ENCODE measurements at places on chromosomes 6 and 20.

DNA sequence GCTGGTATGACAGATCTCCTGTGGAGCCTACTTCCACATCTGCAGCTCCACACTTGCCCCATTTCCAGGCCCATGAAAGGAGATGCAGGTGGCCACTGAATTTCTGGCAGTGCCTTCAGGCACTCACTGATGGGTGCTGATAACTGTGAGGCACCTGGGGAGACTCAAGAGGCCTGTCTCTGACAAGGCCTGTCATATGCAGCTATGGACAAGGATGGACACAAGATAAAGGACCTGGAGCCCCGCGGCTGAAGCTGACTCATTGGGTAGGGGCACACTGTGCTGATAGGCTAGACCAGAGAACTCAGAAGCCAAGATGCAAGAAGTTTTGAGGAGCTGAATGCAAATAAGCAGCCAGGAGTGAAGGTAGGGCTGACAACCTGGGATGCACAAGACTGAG, 81.0 kb upstream of the LRFN2 start:
- no peak for DNase-seq

- DNase-seq: peak; percentile 52
Measured at GRCh38 chr6:107866606-107867301, 42.6 kb upstream of the SCML4 start.

GRCh38 chr20:62355878-62356588, 11.1 kb downstream of the LAMA5 start:
- DNase-seq: peak; percentile 58

- DNase-seq: no peak
Measured at GRCh38 chr6:33815854-33816253, 12.1 kb upstream of the MLN start.

DNA sequence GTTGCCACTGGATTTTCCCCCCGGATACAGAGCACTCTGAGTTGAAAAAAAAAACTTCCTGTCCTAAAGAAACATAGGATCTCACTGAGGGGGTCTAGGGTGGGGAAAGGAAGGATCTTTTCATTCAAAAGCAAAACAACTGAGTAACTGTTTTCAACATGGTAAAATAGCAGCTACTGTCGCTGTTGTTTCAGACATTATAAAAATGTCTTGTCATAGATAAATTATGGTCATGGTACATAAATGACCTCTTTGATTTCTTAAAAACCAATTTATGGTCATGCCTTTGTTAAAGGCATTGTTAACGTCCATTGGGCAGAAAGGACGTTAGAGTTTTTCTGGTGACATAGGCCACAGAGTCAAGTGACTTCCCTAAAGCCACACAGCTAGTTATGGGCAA, 180.4 kb upstream of the DTNBP1 start:
- no peak for DNase-seq

DNA sequence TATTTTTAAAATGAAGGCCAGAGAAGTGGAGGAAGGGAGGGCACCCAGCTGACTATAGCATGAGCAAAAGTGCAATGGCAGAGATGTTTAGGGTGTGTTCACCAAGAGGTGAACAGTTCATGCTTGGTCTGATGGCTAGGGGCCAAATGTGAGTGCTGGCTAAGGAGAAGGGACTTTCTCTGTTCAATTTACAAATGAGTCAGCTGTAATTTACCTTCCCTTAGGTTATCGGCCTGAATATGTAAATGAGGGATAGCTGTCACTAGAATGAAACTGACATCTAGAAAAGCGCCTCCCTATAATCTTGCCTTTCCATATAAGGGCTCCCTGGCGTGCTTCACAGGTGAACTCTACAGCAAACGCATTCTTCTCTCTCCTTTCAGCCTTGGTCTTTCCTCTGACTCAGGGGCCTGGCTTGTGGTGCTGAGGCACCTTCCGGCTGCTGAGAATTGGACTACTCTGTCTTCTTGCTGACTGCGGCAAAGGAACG, 114.7 kb upstream of the BACH2 start:
- DNase-seq: no peak

- DNase-seq: no peak
Measured at GRCh38 chr20:37523911-37524700, 3.1 kb downstream of the NNAT start.
